ENCODE measurements at places on chromosomes 2 and 18.

GRCh38 chr2:238039151-238039550 is 21.6 kb upstream of the SCLY start:
- no peak for DNase-seq

DNA sequence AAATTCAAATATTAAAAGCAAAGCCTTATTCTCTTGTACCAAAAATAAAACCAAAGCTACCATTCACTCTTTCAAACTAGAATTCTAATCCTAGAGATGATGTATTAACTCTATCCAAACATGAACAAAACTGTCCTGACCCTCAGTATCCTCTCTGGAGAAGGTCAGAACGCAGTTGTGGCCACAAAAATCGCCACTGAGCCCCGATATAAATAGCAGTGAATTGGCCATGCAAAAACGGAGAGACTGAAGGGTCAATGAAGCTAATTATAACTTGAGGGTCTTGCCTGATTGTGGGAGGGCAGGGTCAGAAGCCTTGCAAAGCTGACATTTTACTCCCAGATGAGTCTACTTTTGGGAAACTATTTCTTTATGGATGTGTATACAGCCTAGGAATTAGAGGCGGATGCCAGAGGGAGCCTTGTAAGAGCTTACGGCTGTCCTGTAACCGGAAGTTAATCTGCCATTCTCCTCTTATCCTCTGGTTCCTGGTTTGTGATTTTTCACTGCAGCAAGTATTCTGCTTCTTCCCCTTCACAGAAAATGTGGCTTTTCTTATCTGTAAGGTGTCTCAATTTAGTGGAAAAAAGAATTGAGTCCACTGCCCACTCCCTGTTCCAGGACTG is 28.1 kb downstream of the CAVIN2 start:
- DNase-seq = no peak

- DNase-seq = peak; percentile 32
Observed at GRCh38 chr2:82224301-82224940, 1919.9 kb upstream of the LRRTM1 start.

DNA sequence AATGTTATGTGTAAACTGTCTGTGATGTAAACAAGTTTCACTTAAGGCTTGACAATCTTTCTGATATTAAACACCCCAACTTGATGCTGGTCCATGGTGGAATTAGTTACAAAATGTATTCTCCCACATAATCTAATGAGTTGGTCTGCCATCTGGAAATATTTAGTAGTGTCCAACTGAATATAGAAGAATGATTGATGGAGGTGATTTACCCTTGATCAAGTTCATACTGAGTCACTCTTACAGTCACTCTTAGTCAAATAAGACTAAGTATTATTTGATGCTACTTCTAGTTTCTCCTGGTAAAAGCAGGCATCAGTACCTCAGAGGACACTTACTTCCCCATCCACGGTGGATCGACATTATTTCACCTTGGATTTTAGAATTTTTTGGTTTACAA is 198.1 kb downstream of the SATB2 start:
- no peak for DNase-seq

GRCh38 chr2:59195851-59196250 is 954.7 kb upstream of the FANCL start:
- DNase-seq = no peak

GRCh38 chr2:130790804-130791616 is 35.7 kb downstream of the AMER3 start:
- DNase-seq = no peak

DNA sequence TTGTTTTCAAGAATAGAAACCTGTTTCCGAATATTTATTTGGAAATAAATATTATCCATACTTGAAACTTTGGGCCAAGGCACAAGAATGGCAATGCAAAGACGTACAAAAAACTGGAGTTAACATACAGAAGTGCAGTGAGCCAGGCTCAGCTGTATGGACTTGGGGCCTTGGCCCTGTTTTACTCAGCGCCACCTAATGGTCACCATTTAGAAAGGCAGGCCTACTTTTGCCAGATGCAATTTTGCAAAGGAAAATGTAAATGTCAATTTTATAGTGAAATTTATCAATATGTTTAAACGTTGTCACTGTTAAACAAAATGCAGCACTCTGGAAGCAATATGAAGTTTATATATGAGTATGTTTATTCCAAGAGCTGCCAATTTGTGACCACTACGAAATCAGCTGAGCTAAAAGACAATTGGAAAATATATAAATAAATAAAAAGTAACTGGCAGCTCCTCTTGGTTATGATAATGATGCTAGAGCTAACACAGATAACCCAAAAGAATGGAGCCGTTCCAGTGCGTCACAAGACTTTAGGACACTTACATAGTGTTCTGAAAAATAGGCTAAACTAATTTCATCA is 155.0 kb downstream of the ARHGAP15 start:
- DNase-seq = no peak
